ENCODE measurements at places on chromosomes 2 and 18.

DNA sequence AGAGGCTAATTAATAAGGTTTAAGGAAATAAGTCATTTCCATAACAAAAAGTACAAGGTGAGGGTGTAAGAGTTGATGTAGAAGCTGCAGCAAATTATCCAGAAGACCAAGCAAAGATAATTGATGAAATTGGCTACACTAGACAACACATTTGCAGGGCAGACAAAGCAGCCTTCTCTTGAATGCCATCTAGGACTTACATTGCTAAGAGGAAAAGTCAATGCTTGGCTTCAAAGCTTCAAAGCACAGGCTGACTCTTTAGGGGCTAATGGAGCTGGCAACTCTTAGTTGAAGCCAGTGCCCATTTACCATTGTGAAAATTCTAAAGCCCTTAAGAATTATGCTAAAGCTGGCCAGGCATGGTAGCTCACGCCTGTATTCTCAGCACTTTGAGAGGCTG, 728.6 kb upstream of the KLHL29 start:
- DNase-seq: no peak

DNA sequence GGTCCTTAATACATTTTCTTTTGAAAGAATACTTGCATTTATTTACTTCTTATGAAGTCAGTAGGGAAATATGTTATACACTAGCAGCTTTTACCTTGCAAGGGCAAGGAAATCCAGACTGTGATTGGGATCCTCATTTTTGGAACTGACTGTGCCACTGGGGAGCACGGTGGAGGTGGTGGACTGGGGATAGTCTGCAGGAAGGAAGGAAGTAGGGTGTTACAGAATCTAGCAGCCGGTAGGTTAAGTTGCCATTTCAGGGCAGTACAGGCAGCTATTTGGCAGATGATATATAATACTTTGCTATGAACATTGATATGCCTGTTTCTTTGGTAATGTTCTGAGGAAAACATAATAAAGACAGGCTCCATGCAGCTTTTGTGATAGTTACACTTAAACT, 238.3 kb downstream of the PHLPP1 start:
- no peak for DNase-seq

DNA sequence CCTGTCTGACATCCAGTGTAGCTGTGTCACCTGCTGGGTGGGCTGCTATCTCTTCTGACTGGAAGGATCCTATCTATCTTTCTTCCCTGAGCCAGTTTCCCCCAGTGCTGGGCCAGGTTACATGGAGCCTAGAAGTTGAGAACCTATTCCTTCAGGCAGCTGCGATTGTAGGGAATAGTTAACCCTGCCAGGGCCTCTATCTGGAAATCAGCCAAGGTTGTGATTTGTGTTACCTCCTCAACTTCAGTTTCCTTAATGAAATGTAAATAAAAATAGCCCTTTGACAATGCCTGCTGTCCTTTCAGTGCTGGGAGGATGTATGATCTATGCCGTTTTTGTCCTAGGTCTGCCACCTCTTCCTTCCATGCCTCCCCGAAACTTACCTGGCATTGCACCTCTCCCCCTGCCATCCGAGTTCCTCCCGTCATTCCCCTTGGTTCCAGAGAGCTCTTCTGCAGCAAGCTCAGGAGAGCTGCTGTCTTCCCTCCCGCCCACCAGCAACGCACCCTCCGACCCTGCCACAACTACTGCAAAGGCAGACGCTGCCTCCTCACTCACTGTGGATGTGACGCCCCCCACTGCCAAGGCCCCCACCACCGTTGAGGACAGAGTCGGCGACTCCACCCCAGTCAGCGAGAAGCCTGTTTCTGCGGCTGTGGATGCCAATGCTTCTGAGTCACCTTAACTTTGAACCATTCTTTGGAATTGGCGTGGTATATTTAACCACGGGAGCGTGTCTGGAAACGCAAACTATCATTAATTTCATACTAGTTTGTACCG, 36.6 kb downstream of the GORASP2 start:
- DNase-seq: no peak

DNA sequence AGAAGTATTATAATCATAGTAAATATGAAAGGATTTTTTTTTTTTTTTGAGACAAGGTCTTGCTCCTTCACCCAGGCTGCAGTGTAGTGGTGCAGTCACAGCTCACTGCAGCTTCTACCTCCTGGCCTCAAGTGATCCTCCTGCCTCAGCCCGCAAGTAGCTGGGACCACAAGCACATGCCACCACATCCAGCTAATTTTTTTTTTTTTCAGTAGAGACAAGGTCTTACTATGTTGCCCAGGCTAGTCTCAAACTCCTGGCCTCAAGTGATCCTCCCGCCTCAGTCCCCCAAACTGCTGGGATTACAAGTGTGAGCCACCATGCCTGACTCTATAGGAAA, 301.6 kb upstream of the STON1 start:
- DNase-seq: no peak

DNA sequence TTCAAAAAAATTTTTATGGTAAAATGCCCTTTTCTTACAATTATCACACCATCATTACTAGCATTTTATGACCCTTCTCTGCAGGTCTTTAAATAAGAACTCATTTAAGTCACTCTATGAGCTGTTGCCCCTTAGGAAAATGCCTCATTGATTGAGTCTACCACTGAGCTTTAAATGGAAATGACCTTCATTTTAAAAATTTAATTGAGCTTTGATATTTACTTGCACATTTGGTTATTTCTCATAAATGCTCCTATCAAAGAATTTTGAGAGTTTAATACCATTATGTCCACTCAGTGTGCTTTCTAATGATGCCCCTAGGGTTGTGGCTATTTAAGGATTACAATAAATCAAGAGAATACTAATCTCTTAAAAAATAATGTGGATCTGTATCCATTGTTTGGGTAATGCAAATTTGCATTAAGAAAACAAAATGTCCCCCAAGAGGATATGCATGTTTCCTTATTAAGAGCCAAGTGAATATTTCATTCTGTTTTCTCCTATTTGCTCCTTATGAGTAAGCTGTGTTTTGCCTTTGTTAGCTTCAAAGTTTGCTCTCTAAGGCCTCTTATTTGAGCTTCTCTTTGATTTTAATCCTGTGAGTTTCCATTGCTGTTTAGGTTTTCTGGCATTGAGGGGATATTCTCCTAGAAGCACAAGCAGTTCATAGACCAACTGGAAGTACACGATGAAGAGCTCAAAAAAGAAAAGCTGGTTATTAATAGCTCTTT, 69.8 kb downstream of the CERS6 start:
- no peak for DNase-seq

GRCh38 chr2:84194181-84194580, 264.9 kb downstream of the SUCLG1 start:
- DNase-seq: no peak

DNA sequence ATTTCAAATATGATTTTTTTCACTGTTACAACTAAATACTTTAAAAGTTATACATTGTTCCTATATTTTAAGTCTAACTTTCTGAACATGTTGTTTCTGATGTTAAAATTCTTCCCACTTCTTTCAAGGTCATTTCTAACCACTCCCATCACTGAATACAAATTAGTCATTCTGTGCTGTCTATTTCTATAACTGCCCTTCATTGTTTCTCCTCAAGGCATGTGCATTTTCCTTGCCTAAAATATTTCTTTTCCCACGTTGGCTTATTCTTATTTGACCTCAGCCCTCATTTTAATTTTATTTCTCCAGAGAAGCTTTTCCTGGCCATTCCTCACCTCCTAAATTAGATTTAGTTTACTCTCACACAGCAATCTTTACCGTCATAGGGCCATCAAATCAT, 198.9 kb upstream of the GULP1 start:
- DNase-seq: no peak

- no peak for DNase-seq
Measured at GRCh38 chr2:84855731-84856130, 25.2 kb downstream of the TRABD2A start.

DNA sequence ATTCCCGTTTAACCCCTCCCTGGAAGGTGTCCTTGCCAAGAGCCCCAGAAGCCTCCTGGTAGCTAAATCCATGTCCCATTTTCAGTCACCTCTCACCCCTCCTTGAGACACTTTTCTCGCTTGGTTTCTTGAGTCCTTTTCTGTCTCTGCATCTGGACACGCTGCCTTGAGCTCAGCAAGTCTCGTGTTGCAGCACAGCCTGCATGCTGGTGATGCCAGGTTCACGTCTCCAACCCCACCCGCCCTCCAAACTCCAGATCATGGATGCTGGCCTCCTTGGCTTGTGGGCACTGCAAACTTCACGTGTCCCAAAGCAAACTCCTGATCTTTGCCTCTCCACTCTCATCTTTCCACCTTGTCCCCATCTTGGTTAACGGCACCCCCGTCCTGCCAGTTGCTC, 39.3 kb downstream of the CENPO start:
- DNase-seq: no peak

DNA sequence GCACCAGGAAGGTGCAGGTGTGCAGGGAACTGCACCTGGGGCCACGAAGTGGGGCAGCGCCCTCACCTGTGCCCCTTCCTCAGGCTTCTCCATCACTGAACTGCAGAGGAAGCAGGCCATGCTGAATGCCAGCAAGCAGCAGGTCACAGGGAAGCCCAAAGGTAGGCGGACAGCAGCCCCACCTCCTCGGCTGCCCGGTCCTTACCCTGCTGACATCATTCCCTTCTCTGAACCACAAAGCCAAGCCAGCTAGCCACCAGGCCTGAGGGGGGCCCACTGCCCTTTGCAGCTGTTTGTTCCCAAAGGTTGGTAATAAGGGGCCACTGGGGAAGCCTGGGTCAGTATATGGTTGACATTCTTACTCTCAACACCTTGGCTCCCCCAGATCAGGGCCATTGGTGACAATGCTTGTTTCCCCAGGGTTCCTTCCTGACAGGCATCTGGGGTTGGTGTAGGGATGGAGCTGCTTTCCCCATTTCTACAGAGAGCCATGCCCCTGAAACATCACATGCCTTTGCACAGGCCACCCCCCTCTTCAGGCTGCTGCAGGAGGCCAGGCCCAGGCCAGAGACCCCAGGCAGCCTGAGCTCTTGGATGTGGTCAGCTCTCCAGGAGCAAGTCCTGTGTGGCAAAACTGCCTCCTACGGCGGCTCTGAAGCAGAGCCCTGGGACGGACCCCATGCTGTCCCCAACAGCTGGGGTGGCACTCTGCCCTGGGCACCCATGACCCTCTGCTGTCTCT, 47.8 kb downstream of the FAM168B start:
- no peak for DNase-seq

GRCh38 chr2:65037178-65037577, 19.0 kb upstream of the CEP68 start:
- no peak for DNase-seq

DNA sequence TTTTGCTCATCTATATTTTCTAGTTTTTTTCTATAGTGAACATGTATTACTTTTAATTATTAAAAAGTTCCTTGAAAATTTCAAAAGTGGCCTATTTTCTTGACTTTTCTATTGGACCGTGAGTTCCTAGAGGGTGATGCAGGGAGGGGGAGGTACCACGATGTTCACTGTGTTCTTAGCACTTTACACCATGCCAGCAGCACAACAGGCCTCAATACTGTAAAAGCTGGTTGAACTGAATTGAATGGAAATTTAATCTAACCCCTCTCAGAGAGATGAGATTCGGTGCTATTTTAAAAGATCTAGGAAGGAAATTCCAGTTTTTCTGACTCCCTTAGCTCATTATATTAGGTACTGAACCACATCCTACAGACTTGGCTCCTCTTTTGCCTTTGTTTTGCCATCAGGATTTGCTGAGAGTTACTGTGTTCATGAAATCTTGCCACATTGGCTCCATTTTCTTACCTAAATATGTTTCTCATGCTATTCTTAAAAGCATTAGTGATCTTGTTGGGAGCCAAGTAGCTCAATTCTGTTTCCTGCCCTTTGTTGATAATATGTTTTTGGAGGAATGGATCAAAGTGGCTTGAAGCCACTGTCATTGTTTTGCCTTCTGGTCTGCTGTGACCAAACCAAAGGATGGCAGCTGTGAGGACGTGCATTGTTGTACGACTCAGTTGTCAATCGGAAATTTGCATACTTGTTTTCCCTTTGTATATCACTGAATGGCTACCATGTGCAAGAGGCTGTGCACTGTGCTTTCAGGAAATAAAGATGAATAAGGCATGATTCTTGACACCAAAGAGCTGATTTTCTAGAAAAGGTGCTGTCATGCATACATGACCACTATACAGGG, 25.3 kb downstream of the MYO1B start:
- no peak for DNase-seq
